Germinal center (tissue), 1 donor: ENCODE measurements at places on chromosomes 12 and 14.

DNA sequence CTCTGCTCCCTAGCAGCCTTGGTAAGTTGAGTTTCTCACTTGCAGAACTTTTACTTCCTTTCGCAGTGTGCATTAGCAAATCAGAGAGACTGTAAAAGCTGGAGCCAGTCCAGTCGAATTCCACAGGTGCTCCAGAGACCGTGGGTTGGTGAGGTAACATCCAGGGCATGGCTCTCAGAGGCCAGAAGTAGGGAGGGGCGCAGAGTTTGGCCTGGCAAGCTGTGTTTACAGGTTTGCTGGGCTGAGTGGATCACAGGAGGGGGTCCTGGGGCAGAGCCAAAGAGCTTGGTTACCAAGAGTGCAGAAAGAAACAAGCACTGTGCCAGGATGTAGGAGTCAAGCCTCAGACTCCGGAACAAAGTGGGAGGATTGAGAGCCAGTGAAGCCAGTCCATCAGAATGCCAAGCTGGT lies 10.2 kb upstream of the BHLHE41 start:
- no peak for DNase-seq

DNA sequence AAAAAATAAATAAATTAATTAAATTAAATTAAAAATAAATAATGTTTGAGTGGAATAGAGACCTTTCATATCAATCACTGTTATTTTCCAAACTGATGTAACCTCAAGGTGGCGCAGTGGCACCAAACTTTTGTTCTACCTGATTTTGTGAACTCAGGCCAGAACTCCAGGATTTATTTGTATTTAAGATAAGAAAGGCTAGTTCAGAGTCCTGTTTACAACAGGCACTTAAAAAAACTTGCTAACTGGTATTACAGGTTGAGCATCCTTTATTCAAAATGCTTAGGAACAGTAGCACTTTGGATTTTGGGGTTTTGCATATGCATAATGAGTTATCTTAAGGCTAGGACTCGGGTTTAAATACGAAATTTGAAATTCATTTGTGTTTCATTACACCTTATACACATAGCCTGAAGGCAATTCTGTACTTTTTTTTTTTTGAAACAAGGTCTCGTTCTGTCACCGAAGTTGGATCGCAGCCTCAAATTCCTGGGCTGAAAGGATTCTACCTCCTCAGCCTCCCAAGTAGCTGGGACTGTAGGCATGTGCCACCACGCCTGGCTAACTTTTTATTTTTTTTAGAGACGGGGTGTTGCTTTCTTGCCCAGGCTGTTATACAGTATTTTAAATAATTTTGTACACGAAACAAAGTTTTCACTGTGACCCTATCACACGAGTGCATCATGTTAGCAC lies 32.4 kb downstream of the YY1 start:
- no peak for DNase-seq

GRCh38 chr14:42200957-42201356 lies 594.3 kb downstream of the LRFN5 start:
- DNase-seq, result no peak

DNA sequence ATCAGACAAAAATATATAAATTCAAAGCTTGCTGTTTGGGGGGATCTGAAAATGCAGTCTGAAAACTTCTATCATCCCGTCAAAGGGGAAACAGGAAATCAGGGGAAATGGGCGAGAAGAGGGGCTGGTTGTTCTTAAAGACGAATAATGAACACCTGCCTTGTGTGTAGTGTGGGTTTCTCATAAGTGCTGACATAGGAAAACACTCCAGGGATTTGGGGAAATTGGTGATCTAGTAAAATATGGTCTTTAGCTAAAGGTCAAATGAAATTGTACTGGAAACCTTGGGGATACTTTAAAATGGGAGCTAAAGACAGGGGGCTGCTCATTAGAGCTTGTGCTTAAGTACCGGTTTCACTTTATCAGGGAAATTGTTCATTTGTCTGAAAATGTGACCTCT lies 39.6 kb upstream of the PIK3C2G start:
- no peak for DNase-seq

DNA sequence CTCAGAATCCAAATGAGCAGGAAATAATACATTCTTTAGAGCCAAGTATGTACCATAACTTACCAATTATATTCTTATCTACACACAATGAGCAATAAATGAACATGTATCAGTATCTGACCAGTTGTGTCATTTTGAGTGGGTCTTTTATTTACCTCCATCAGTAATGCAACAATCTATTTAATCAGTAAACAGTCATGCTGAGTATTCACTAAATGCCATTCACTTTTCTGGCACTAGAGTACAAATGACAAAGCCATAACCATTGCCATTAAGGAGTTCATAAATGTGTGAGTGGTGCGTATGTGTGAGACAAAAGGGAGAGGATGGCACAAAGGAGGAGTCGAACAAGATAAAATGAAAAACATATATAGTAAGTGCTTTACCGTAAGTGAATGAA lies 1.5 kb upstream of the STRAP start:
- DNase-seq, result no peak

- no peak for DNase-seq
Measured at GRCh38 chr12:91332302-91332701, 149.7 kb upstream of the DCN start.

DNA sequence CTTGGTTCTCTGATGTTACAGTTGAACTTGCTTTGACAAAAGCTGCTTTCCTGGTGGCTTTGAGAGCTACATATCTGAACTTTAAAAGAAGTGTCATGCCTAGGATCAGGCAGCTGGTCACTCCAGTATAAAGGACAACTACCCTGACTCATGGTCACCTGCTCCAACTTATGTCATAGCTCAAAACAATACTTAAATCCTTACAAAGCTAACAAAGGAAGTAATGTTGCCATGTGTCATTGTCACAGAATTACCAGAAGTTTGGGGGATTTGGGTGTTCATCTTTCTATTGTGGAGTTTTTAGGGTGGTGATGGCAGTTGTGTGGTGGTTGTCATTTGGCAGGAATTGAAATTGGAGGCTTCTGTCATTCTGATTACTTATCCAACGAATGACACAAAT lies 1.8 kb upstream of the TCP11L2 start:
- DNase-seq, result no peak

GRCh38 chr12:4701395-4702190 lies 18.6 kb upstream of the GALNT8 start:
- DNase-seq, result no peak

DNA sequence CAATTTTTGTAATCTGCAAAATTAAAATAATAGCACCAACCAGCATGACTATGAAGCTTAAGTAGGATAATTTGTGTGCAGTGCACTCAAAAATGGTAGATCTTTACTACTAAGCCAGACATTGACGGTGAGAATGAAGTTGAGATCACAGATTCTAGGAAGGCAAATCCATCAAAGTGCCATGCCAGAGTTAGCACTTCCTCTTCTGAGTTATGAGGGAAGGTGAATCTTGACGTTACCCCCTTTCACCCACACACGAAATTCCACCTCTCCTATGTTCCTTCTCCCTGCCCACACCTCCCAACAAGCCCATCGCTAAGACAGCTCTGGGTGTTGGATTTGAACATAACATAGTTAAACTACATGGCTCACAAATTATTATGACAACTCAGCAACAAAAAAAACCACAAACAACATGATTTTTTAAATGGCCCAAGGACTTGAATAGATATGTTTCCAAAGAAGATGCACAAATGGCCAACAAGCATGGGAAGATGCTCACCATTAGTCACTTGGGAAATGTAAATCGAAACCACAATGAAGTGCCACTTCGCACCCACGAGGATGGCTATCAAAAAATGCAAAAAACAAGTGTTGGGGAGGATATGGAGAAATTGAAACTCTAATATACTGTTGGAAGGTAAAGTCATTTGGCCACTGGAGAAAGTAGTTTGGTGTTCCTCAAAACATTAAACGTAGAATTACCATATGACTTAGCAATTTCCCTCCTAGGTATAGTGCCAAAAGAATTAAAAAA lies 119.3 kb upstream of the RAP1B start:
- no peak for DNase-seq

- DNase-seq, result no peak
Measured at GRCh38 chr14:90777830-90778485, 38.3 kb downstream of the TTC7B start.

GRCh38 chr14:74649167-74649566 lies 37.1 kb upstream of the LTBP2 start:
- DNase-seq, result no peak

DNA sequence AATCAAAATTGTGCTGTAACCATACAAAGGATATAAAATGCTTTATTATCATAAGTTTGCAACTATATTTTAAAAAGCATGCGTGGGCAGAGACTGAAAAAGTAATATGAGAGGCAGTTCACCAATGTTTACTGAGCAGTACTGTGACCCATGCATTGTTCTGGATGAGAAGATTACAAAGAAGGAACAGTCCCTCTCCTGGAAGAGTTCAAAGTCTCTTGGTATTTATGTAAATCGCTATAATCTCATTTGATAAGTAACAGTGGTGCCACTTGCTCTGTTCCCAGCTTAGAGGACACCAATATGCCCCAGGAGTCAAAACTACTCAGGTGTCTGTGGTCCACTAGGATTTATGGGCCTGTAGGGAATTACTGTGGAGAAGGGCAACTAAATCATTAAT lies 2.1 kb upstream of the CMAS start:
- no peak for DNase-seq

- no peak for DNase-seq
Measured at GRCh38 chr12:111448266-111448830, 42.6 kb downstream of the SH2B3 start.

DNA sequence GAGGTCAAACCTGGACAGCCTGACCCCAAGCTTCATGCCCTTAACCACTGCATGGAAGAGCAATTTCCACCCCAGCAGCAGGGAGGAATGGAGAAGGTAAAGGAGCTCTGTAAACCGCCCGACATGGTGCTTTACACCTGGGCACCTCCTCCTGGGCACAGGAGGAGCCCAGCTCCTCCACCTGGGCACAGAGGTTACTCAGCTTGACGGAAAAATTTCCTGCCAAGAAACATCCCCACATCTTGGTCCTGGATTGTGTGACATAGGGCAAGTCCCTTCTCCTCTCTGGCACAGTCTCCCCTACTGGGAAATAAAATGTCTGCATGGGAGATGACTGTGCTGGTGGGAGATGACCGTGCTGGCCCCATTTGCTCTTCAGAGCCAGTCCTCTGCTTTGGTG lies 40.8 kb downstream of the TTC7B start:
- no peak for DNase-seq

DNA sequence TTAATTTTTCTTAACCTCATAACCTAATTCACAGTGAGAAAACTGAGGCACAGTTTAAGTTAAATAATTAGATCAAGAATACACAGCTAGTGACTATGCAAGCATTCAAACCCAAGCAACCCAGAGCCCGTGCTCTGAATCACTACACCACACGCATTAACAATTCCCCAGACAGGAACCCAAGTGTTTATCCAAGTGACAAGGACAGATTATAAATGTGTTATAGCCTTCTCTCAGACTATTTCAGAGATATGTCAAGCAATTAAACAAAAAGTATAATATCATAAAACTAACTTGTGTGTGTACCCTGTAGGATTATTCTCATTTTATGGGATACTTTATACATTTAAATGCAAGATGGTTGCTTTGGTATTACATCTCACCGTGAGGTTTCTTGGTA lies 43.8 kb downstream of the MED13L start:
- DNase-seq, result no peak

DNA sequence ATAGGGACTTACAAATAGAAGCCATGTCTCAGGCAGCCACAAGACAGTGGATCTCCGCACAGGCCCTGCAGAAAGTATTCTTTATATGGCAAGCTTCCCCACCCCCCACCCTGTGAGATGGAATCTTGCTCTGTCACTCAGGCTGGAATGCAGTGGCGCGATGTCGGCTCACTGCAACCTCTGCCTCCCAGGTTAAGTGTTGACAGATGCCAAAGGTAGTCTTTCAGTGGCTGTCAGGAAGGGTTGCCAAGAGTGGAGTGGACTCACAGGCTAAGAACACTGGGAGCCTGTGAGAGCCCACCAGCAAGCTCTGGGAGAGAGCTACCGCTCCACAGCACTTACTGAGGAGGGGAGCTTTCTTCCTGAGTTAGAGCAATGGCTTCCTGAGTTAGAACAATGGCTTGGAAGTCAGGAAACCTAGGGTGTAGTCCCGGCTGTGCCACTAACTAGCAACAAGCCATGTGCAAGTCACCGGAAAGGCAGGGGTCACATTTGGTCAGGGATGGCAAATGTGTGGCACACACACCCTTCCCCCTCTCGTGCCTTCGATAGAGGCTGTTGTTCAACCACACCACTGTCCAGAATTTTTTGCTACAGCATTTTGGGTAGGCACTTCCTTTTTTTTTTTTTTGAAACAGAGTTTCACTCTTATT lies 2.6 kb downstream of the RNASE1 start:
- no peak for DNase-seq

- no peak for DNase-seq
Measured at GRCh38 chr12:105403095-105403494, 72.6 kb downstream of the C12orf75 start.

GRCh38 chr12:70267550-70267949 lies 24.3 kb downstream of the CNOT2 start:
- DNase-seq, result no peak

DNA sequence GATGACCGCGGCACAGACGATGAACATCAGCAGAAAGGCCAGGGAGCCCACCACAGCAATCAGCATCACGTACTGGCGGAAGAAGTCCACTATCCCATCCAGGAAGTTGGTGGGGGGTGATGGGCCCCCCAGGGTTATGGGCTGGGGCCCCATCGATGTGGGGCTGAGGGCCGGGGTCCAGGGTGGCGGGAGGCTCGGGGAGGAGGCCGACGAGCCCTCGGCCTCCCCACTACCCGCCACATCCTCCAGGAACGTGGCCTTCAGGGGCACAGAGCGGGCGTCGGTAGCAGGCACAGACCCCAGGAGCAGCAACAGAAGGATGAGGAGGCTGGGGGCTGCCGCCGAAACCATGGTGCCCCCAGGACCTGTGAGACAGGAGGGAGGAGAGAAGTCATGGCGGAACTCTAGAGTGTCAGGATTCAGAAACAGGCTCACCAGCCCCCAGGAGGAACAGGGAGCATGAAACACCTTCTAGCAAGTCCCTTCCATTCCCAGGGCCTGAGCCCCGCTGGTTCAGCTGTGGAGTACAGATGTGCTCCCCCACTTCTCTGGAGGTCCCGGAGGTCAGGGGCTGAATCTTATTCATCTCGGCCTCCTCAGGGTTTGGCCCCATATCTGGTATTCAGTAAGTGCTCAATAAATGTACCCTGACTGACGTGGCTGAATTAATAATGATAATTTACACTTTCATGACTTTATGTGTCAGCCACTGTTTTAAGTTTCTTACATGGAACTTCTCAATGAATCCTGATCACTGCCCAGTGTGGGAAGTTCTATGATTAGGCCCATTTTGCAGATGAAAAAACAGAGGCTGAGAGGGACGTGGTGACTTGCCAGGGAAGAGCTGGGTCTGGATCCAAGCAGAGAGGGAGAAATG lies 5.6 kb downstream of the TMEM119 start:
- no peak for DNase-seq

- DNase-seq, result no peak
Measured at GRCh38 chr14:61645247-61645646, 50.1 kb upstream of the HIF1A start.
